ENCODE measurements at places on chromosomes 16 and 17. TPM values are rescaled to one million over a fixed set of nuclear protein-coding genes. Genes with fewer than 3 reads are reported as not detected.

The ZG16B gene
- 1.1 TPM for total RNA-seq

The TBC1D3K gene
- total RNA-seq = not detected

The TERB1 gene
- 0.27 TPM for total RNA-seq

The TBC1D3C gene
- total RNA-seq = not detected

The GNGT2 gene
- 0.58 TPM for total RNA-seq

The SEPTIN1 gene
- total RNA-seq = 0.38 TPM

The KRT16 gene
- 4.8 TPM for total RNA-seq

The UTS2R gene
- not detected for total RNA-seq

The CLDN7 gene
- total RNA-seq = 250 TPM

The GPR142 gene
- total RNA-seq = not detected

The KRT24 gene
- not detected for total RNA-seq

The ABCA8 gene
- total RNA-seq = not detected

The CCL17 gene
- not detected for total RNA-seq

The EME2 gene
- 13.6 TPM for total RNA-seq

The NRN1L gene
- 2.9 TPM for total RNA-seq

The SCN4A gene
- total RNA-seq = 0.07 TPM

The TMEM220 gene
- total RNA-seq = 9.0 TPM

The DOC2B gene
- 38.1 TPM for total RNA-seq

The ZACN gene
- not detected for total RNA-seq

The SLC38A8 gene
- not detected for total RNA-seq

The MSRB1 gene
- total RNA-seq = 11.7 TPM

The SOCS3 gene
- total RNA-seq = 39.2 TPM

The KRTAP3-1 gene
- not detected for total RNA-seq

The ACSM2A gene
- not detected for total RNA-seq

The ZNHIT3 gene
- 32.9 TPM for total RNA-seq

The TAC4 gene
- total RNA-seq = not detected

The MT1M gene
- total RNA-seq = 1.9 TPM

The WWOX gene
- total RNA-seq = 34.9 TPM

The CACNG4 gene
- total RNA-seq = 0.84 TPM

The CCL7 gene
- not detected for total RNA-seq

The KRTAP2-2 gene
- total RNA-seq = not detected
